ENCODE measurements at places on chromosomes 7 and 10.

DNA sequence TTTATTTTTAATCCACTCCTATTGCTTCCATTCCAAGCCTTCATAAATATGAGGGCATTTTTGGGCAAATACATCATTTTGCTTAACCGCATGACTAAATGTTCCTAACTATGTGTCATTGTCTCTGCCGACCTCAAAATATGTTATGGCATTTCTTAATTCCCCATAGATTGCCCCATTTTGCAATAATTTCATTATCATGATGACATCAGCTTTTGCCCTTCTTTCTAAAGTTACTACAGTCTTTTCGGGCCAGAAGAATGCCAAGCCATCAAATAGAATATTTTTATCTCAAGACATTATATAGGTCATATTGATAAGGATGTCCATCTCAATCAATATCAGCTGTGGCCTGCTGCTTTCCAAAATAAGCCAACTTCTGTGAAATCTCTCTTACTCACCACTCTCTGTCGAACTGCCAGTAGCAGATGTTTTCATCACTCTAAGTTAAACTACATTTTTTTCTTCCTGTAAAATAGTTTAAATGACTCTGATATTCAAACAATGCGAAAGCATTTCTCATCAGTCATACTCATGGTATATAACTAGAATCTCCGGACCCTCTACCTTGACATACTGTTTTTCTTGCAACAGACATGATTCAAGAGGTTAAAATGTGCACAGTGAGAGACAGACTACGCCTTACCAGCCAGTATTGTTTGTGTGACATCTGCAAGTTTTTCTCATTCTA is 1254.6 kb upstream of the CELF2 start:
- DNase-seq: no peak

DNA sequence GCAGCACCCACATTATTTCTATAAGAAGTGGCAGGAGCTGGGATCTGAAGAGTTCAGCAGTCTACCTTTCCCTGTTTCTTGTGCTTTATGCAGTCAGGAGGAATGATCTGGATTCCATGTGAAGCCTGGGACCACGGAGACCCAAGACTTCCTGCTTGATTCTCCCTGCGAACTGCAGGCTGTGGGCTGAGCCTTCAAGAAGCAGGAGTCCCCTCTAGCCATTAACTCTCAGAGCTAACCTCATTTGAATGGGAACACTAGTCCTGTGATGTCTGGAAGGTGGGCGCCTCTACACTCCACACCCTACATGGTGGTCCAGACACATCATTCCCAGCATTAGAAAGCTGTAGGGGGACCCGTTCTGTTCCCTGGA is 874 bp upstream of the RBP3 start:
- DNase-seq: no peak

DNA sequence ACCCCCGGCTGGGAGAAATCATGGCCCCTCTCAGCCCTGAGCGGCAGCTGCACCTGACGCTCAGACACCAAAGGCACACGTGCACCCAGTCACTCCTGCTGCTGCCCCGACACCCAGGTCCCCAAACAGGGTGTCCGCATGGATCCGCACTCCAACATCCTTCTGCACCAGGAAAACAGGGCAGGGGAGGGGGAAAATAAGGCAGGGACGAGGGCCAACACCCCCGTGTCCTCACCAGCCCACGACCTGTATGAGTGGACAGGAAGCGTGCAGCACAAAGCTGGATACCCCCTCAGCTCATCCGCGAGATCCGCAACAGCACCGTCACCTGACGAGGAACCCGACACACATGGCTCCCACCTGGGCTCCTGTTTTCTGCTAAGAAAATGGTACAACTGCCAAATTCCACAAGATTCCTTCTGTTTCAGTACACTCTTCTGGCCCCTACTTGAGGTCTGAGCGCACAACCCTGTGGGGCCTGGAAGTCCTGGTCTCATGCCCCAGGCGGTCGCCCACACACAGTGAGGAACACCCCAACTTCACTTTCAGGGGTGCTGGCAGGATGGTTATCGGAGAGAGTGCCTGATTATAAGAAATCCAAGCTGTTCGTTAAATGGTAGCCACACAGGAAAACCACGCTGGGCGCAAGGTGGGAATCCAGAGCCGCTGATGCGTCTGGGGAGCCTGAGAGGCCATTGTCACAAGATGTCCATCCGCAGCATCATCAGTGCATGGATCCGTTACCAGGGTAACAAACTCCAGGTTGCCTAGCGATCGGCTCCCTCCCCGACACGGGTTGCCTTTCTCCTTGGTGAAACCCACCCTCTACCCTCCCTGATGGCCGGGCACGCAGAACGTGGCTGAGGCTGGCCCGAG is 63.6 kb downstream of the ZRANB1 start:
- DNase-seq: no peak

DNA sequence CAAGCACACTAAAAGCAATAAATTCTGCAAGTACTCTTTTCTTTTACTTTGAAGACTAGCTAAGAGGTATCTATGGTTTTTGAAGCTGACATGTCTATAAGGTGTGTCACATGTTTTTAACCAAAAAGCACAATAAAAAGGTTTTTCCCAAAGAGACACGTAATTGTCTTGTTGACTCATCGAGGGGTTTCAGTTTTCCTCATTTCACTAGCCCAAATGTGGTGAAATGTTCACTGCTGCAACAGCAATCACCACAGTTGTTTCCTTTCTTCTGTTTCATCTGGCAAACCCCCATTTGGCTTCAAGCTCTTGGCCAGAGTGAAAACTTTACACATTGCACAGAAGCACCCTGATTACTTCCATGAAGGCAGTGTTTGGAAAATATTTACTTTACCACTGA is 3.8 kb upstream of the HOXA4 start:
- DNase-seq: no peak

DNA sequence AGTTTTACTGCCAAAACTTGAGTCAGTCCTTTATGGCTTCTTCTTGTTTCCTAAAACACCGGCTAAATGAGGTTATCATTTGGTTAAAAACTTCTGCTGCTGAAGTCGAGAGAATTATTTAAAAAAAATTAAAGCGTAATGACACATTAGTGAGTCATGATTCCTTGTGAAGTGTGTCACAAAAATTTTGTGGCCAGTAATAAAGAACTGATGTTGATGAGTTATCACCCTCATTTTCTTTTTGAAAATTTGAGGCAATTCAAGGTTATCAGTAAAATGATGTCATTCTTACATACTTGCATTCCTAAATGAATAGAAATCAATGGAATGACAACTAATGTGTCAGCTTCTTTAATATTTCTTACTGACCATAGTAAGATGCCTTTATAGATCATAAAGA is 427.4 kb downstream of the SORCS3 start:
- DNase-seq: no peak

- no peak for DNase-seq
Observed at GRCh38 chr7:71193099-71193810, 61.3 kb downstream of the GALNT17 start.

DNA sequence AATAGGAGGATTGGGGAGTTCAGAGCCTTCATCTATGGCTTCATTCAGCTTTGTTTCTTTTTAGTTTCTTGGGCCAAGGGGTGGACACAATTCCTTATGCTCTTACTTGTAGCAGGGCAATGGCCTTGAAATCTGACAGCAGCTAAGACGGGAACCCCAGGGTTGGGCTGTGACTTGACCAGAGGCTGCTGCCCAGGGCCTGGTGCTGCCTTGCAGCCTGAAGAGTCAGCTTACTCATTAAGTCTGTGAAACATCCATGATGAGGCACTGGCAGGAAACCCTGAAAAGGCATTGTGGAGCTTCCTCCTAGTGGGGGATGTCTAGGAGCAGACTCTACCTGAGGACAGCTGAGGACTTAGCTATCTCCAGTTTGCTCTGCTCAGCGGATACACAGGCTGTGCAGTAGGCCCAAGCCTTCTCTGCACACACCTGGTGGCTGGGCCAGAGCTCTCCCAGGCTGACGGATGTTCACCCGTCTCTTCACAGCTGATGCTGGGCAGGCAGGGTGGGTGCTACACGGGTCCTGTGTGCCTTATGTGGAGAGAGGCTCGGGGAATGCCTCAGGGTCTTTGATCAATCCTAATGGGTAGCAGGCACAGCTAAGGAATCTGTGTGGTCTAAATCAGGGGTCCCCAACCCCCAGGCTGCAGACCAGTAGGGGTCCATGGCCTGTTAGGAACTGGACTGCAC is 17.8 kb downstream of the CXCL12 start:
- no peak for DNase-seq

DNA sequence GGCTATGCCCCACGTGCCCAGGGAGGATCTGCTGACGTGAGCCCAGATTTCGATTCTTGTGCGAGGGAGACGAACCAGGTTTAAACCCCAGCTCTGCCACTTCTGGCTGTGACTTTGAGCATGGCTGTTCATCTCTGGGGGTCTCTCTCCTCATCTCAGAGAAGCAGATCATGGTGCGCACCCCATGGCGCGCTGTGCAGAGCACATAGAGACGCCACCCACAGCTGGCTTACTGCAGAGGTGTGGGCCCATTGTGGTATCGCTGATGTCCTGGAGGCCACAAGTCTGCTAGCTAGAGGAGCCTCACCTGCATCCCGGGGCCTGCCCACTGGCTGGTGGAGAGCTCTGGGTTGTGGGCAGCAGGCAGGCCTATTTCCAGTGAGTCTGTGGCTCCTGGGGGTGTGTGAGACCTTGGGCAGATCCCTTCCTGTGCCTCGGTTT is 140.5 kb downstream of the LHPP start:
- DNase-seq: no peak

DNA sequence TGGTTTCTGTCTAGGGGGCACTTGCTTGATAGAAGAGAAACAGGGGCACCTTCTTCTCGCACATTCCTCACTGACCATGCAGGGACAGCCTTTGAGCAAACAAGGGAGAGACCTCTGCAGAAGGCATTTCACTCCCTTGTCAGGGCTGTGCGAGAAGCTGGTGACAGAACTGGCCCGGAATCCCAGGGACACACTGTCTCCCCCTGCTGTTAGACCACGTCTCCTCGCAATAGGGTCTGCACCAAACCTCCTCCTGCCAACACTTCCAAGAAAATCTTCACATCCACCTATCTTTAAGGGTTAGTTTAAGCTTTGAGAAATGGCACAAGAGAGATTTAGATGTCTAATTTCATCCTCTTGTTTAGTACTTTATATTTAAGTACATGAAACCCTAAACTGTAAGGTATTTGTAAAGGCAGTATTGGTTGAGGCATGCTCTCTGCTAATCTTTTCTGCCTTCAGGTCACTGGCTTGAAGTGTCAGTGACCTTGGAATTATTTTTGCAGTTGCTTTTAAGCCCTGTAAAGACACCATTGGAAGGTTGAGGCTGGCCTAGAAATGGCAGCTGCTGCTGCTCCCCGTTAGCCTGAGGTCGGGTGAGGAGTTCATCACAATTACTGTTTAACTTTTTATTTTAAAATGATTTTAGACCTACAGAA is 37.0 kb downstream of the RBM20 start:
- DNase-seq: no peak

- no peak for DNase-seq
Observed at GRCh38 chr7:94378356-94378755, 16.3 kb upstream of the COL1A2 start.

GRCh38 chr10:73931767-73932619 is 21.1 kb downstream of the PLAU start:
- DNase-seq: no peak

GRCh38 chr7:138258197-138258559 is 181.9 kb downstream of the AKR1D1 start:
- DNase-seq: no peak

DNA sequence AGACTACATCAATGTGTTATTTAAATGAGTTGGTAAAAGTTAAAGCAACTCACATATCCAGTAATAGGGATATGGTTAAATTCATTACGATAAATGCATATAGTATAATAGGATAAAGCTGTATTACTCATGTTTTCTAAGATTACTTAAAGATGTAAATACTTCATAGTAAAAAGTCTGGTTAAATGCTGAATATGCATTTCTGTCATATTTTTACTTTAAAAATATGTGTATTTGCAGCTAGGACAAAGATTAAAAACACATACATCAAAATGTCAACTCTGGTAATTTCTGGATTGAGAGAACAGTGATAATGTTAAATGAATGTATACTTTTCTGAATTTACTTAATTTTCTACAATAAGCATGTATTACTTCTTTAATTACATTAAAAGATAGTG is 15.1 kb downstream of the PPP1R9A start:
- DNase-seq: no peak

GRCh38 chr7:85655252-85655651 is 468.4 kb upstream of the SEMA3D start:
- no peak for DNase-seq

GRCh38 chr7:106634958-106635357 is 26.0 kb downstream of the CCDC71L start:
- no peak for DNase-seq

GRCh38 chr7:26284477-26284876 is 7.2 kb upstream of the SNX10 start:
- no peak for DNase-seq

- DNase-seq: no peak
Observed at GRCh38 chr7:134427896-134428295, 31.0 kb downstream of the AKR1B1 start.

DNA sequence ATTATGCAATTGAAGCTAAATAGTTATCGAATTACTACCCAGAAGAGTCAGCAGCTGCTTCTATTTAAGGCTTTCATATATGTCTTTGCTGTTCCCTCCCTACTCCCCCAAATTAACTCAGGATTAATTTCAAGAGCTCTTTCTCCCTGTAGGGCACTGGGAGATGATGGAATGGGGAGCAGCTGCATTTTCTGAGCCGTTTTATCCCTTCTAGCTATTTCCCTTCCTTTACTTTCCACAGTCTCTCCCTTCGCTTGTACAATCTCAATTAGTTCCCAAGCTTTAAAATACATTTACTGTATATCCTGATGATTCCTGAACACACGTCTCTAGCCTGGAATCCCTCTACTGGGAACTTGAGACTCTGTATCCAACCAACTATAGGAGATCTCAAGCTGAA is 19.8 kb upstream of the TSPAN12 start:
- no peak for DNase-seq

- no peak for DNase-seq
Observed at GRCh38 chr7:114086914-114087652, 168.3 kb upstream of the PPP1R3A start.

- DNase-seq: no peak
Observed at GRCh38 chr7:111043561-111043960, 47.4 kb upstream of the LRRN3 start.

Measured in GOT3 (cell line).